ENCODE measurements at places on chromosomes 5 and 9. TPM values are rescaled to one million over a fixed set of nuclear protein-coding genes. Genes with fewer than 3 reads are reported as not detected.

GMCL2 gene
- not detected for total RNA-seq

PBX3 gene
- total RNA-seq = 69.0 TPM

HEMGN gene
- 34.7 TPM for total RNA-seq

GLDC gene
- total RNA-seq = 20.3 TPM

GHR gene
- total RNA-seq = 12.7 TPM

PCDHB11 gene
- 9.7 TPM for total RNA-seq

TMEM174 gene
- total RNA-seq = not detected

GALNT10 gene
- 17.2 TPM for total RNA-seq

IL5 gene
- total RNA-seq = 0.50 TPM

FGF1 gene
- 57.7 TPM for total RNA-seq

ECSCR gene
- total RNA-seq = 10.3 TPM

MELK gene
- 11.5 TPM for total RNA-seq

TMEM215 gene
- total RNA-seq = 0.44 TPM

PCDHA1 gene
- total RNA-seq = 1.0 TPM

RAB24 gene
- total RNA-seq = 15.5 TPM

GPR151 gene
- total RNA-seq = 0.20 TPM

SMIM3 gene
- 30.6 TPM for total RNA-seq

IFNE gene
- not detected for total RNA-seq

FOXD4 gene
- total RNA-seq = 0.99 TPM

IFNA21 gene
- total RNA-seq = not detected

FOXD4L3 gene
- 0.17 TPM for total RNA-seq

ANKRD18B gene
- 2.2 TPM for total RNA-seq

ZNG1F gene
- 10.4 TPM for total RNA-seq

TAS2R1 gene
- total RNA-seq = 0.94 TPM

F2RL1 gene
- total RNA-seq = 5.3 TPM

FGD3 gene
- 5.8 TPM for total RNA-seq

NDFIP1 gene
- total RNA-seq = 215 TPM

TXNDC8 gene
- not detected for total RNA-seq

PROB1 gene
- total RNA-seq = 1.4 TPM

PFN3 gene
- not detected for total RNA-seq

PCDHGA1 gene
- total RNA-seq = 1.4 TPM

ENTREP1 gene
- total RNA-seq = 24.2 TPM

SOX30 gene
- 0.22 TPM for total RNA-seq

PGM5 gene
- total RNA-seq = 55.9 TPM

INSYN2B gene
- total RNA-seq = 3.9 TPM
